ENCODE measurements at places on chromosomes 4 and X. TPM values are rescaled to one million over a fixed set of nuclear protein-coding genes. Genes with fewer than 3 reads are reported as not detected.

DNA sequence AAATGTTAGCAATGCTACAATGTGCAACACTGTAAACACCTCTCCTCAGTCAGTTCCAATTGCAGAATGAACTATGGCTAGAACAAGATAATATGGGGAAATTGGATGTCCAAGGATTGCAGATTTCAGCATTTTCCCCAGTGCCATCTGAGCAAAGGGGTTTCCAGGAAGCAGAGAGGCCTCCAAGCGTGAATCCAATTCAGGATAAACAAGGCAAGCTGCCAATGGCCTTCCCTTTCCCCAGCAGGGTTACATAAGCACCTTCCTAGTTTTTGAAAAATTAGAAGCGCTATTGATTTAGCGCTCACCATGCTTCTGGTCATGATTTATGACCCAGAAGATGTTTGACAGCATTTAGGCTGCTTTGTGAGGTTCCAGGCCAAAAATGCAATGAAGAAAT lies 223.0 kb upstream of the GATB start:
- no peak for DNase-seq

DNA sequence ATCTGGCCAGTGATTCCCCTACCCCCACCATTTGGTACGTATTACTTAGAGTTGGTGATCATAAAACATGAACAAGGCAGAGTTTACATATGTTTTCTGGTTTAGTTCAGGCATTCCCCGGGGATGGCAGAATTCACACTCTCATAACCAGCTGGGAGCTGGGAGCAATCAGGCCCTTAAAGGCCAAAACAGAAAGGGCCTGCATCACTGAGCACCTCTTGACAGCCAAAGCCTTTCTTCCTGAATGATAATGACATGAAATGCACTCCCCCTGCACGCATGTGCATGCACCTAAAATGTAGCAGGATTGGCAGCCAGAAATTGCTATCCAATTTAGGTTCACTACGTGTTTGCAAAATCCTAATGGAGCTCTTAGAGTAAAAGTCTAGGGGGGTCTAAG lies 235.4 kb downstream of the GPC3 start:
- DNase-seq = no peak

The ADH1B gene
- 0.76 TPM for total RNA-seq

- DNase-seq = no peak
These were observed 8.4 kb upstream of the LAMP2 start for GRCh38 chrX:120477453-120477852.

GRCh38 chr4:184655889-184656869 lies 6.6 kb downstream of the PRIMPOL start:
- DNase-seq = no peak

GRCh38 chr4:7632971-7633370 lies 198.2 kb upstream of the PSAPL1 start:
- no peak for DNase-seq

DNA sequence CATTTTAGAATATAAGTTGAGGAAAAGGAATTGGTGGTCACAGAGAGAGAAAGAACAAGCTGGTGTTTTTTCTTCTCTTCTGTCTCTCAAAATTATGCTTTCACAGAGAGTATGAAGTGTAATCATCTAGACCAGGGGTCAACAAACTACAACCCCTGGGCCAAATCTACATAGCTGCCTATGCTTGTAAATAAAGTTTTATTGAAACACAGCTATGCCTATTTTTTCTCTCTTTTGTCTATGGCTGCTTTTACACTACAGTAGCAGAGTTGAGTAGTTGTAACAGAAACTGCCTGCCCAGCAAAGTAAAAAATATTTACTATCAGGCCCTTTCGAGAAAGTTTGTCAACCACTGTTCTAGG lies 6.7 kb upstream of the FAM9C start:
- no peak for DNase-seq

The CWH43 gene
- 0.09 TPM for total RNA-seq

GRCh38 chr4:111880116-111880515 lies 265.1 kb upstream of the FAM241A start:
- DNase-seq = no peak

GRCh38 chr4:7649741-7650531 lies 215.2 kb upstream of the PSAPL1 start:
- no peak for DNase-seq

The MAGEB2 gene
- not detected for total RNA-seq

- DNase-seq = no peak
These were observed 24.4 kb upstream of the LHFPL1 start for GRCh38 chrX:112704187-112704586.

DNA sequence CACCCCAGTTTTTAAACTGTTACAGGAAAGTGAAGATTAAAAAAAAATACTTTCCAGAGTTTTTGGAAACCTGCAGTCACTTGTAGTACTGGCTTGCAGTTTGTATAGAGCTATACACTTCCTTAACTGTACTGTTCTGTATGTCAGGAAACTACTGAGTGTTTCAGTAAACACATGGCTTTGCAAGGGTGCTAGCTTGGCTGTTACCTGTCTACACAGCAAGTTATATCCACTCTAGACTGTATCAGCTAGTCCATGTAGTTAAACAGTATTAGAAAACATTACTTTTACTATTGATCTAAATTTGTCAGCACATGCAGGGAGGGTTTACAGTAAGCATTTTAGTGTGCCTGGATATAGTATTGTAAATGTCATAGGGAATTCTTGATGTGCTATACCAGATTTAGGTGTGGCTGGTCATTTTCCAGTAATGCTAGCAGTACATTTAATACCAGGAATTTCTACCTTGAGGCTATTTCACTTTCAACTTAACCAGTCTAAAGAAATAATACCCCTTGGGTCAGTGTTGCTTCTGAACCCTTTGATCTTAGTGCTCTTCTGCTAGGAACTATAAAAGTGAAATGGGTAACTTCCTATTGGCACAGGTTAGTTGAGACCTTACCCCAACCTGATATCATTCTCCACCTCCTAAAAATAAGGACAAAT lies 192.3 kb upstream of the ANKRD50 start:
- DNase-seq = no peak

- DNase-seq = no peak
These were observed 16.8 kb upstream of the NFXL1 start for GRCh38 chr4:47930971-47931804.

DNA sequence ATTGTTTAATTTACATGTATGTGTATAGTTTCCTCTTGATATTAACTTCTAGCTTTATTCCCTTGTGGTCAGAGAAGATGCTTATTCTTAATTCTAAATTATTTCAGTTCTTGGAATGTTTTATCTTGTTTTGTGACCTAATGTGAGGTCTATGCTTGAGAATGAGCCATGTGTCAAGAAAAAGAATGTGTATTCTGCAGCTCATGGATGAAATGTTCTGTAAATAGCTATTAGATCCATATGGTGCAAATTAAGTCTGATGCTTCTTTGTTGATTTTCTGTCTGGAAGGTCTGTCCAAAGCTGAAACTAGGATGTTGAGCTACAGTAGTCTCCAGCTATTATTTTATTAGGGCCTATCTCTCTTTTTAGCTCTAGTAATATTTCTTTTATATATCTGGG lies 187.3 kb upstream of the RASGEF1B start:
- no peak for DNase-seq

The CNKSR2 gene
- 3.4 TPM for total RNA-seq

The SLC16A2 gene
- 0.85 TPM for total RNA-seq

DNA sequence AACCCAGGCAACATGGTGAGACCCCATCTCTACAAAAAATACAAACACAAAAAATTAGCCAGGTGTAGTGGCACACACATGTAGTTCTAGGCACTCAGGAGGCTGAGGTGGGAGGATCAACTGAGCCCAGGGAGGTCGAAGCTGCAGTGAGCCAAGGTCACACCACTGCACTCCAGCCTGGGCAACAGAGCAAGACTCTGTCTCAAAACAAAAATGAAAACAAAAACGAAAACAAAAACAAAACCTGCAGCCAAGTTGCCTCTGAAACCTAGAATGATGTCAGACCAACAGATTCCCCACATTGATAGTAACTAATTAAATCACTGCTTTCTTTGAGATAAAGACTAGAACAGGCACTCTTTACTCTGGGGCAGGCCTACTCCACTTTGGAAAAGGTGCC lies 104.5 kb downstream of the AMELX start:
- DNase-seq = no peak

The NAP1L3 gene
- total RNA-seq = 3.8 TPM

DNA sequence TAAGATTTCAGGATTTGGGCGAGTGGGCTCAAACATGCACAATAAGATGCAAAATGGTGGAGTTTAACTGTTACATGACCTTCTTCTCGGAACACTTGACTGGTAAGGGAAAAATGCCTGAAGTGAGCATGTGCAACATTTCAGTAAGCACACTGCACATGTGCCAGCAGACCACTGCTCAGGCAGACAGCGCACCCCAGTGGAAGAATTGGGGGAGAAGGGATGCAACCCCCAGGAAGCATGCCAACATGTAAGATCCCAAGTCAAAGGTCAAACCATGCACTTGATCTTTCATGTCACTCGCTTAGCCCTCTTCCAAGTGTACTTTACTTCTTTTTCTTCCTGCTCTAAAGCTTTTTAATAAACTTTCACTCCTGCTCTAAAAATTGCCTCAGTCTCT lies 256.3 kb downstream of the CENPC start:
- DNase-seq = no peak

The ARHGAP10 gene
- total RNA-seq = 11.8 TPM

DNA sequence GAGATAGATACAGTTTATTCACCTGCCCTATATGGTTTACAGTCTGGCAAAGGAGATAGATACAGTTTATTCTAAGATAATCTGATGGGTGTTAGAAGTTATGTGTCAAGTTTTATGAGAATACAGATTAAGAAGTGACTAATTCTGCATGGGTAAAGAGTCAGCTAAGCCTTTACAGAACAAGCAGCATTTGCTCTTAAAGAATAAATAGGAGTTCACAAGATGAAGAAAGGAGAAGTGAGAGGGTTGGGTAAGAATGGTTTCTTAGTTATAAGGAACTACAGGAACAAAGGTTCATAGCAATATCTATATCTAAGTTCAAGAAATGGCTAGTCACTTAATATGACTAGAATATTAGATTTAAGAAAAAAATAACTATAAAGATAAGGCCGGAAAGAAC lies 47.6 kb downstream of the THOC2 start:
- DNase-seq = no peak

DNA sequence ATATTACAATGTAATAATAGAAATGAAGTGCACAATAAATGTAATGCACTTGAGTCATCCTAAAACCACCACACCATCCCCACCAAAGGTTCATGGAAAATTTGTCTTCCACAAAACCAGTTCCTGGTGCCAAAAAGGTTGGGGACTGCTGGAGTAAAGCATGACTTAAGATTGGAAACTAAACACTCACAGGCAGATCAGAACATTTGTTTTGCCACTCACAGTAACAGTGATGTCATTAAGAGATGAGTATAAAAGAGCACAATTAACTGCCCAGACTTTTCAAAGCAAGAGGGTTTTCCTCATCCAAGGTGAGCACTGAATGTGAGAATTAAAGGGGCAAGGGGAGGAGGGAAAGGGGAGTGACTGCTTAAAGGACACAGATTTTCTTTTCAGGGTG lies 35.6 kb downstream of the MAP7D3 start:
- DNase-seq = no peak

The SASH3 gene
- total RNA-seq = 176 TPM

GRCh38 chr4:25439918-25440477 lies 62.9 kb downstream of the ANAPC4 start:
- DNase-seq = peak; percentile 21

The ADH7 gene
- total RNA-seq = not detected

DNA sequence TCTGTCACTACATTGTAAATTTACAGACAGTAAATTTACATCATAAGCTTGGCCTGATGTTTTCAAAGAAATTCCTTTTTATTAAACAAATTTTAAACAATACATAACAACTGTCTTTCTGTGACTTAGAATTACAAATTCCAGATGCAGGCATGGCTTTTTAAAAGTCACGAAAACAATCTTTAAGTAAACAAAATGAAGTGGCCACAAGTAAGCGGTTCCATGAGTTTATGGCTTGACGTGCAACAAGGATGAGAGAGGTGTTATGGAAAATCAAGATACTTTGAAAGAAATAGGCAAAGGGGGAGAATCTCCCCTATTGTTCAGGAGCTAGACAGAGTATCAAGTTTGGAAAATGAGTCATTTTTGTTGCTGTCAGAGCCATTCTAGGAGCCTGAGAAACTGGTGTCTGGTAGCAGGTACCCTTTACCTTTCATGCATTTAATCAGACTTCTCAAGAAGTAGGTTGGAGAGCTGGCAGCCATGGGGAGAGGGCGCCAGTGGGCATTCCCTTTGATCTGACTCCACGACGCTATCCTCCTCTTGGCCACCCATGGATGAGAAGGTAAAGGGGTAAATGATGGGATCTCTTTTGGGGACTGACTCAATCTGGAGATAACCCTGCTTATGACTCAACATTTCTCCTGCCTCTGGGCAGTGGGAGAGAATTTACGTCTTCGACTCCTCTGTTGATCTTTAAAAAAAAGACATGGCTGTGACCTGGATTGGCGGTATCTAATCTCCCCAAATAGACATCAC lies 217.2 kb downstream of the SPRY1 start:
- DNase-seq = no peak

DNA sequence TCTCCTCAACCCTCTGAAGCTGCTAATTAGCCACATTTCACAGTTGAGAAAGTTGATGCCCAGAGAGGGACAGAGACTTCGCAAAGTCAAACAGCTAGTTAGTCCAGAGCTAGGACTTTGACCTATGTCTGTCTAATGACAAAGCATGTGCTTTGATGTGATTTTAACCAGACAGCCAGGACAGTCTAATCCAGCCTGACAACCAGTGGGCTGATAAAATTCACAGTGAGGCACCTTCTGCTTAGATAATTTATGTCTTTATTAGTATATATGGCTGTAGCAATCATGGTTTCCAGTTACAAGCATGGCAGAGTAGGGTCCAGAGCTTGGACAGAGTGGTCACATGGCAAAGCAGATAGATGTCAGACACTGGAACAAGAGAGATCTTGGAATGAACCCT lies 133.6 kb upstream of the C1QTNF7 start:
- DNase-seq = no peak

DNA sequence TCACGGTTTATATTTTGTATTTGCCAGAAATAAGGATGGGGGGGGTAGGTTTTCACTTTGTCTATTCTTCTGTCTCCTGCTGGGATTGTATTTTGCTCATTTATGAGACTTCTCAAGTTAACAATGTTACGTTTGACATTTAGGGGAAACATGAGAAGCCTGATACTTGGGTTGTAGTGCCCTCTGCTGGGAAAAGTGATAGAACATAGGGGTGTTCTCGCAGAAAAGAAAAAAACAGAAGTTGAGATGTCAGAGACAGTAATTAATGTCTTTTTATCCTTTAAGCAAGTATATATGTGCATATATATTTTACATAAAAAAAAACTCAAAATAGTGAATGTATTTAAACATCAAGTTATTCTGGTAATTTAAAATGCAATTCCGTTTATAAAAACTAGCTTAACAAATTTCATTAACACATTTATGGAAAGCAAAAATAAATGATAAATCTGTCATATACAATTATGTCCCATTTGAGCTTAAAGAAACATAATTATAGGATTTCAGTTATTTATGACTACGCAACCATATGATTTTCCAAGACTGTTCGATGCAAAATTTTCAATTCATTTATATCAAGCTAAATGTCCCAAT lies 46.0 kb upstream of the TMPRSS11F start:
- peak; percentile 73 for DNase-seq

The PDZD4 gene
- total RNA-seq = 0.61 TPM

The KLF8 gene
- total RNA-seq = 0.71 TPM

GRCh38 chr4:94135701-94136100 lies 72.0 kb upstream of the SMARCAD1 start:
- no peak for DNase-seq

The ARSJ gene
- 3.1 TPM for total RNA-seq

- DNase-seq = no peak
These were observed 342.8 kb downstream of the PPARGC1A start for GRCh38 chr4:23547096-23547495.

- no peak for DNase-seq
These were observed 33.3 kb downstream of the CASK start for GRCh38 chrX:41890026-41890423.

GRCh38 chr4:128228845-128229795 lies 58.5 kb downstream of the PGRMC2 start:
- DNase-seq = no peak

All from thymus (tissue), 14 donors.